GM18507 (cell line): ENCODE measurements at places on chromosomes 11 and 22.

GRCh38 chr11:65588199-65589054 is 7.2 kb downstream of the KCNK7 start:
- peak; percentile 92 for DNase-seq

DNA sequence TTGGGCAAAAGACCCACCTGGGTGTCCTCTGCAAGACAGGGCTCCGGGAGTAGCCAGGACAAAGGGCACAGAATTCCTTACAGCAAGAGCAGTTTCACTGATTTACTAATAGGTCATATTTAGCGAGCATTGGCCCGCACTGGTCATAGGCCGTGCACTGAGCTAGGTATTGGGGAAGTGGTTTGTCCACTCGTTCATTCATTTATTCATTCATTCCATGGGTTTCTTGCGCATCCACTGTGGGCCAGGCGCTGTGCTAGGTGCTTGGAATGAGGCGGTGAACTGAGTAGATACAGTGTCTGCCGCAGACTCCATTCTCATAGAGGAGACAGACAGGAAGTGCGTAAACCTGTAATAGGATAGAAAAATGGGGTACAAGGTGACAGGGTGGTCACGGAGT is 13.2 kb upstream of the LINC01488 start:
- DNase-seq = no peak

DNA sequence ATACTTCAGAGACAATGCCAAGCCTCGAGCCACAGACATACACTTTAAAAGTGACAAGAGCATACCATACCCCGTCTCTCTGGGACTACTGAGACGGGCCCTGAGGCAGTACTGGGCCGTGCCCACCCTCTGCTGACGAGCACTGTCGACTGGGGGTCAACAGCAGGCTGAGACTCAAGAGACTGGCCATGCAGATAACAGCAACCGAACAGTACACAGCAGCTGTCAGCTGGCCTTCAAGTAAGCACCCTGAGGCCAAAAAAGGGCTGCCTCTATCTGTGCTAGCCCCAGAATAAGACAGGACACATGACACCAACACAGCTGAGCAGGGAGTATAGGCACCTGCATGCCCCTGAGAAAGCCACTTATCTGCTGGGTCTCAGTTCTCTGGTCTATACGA is 18.9 kb upstream of the TMEM121B start:
- no peak for DNase-seq

DNA sequence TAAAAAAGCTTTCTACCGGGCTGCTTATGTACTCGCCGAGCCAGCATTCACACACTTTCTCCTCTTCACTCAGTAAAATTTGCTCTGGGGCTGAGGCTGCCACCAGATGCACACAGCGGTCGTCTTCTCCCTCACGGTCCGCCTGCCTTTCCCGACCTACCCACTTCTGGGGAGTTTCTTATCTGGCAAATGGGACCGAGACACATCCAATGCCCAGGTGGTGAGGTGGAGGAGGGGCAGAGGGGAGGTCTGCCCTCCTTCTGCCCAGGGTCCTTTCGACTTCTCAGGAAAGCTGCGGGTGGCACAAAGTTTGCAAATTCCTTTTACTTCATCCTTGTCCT is 43.9 kb downstream of the GRIK4 start:
- no peak for DNase-seq

DNA sequence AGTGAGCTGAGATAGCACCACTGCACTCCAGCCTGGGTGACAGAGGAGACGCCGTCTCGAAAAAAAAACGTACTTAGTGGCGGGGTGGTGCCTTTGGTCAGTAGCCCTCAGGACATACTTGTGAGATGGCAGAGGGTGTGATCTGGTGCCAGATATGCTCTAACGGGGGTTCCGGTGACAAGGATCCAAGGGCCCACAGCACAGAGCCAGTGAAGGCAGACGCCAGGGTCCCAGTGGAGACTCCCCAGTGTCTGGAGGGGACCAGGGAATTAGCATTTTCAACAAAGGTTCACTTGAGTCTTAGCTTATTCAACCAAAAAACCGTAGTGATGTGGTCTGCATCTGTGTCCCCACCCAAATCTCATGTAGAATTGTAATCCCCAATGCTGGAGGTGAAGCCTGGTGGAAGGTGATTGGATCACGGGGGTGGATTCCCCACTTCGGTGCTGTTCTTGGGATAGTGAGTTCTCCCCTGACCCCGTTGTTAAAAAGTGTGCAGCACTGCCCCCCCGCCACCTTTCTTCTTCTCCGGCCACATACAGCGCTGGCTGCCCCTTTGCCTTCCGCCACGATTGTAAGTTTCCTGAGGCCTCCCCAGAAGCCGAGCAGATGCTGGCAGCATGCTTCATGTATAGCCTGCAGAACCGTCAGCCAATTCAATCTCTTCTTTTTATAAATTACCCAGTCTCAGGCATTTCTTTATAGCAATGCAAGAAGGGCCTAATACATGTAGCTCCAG is 26.6 kb upstream of the OSBPL5 start:
- DNase-seq = no peak

GRCh38 chr11:70323806-70324205 is 53.3 kb downstream of the PPFIA1 start:
- no peak for DNase-seq

GRCh38 chr22:49104434-49104833 is 723.2 kb downstream of the BRD1 start:
- no peak for DNase-seq

DNA sequence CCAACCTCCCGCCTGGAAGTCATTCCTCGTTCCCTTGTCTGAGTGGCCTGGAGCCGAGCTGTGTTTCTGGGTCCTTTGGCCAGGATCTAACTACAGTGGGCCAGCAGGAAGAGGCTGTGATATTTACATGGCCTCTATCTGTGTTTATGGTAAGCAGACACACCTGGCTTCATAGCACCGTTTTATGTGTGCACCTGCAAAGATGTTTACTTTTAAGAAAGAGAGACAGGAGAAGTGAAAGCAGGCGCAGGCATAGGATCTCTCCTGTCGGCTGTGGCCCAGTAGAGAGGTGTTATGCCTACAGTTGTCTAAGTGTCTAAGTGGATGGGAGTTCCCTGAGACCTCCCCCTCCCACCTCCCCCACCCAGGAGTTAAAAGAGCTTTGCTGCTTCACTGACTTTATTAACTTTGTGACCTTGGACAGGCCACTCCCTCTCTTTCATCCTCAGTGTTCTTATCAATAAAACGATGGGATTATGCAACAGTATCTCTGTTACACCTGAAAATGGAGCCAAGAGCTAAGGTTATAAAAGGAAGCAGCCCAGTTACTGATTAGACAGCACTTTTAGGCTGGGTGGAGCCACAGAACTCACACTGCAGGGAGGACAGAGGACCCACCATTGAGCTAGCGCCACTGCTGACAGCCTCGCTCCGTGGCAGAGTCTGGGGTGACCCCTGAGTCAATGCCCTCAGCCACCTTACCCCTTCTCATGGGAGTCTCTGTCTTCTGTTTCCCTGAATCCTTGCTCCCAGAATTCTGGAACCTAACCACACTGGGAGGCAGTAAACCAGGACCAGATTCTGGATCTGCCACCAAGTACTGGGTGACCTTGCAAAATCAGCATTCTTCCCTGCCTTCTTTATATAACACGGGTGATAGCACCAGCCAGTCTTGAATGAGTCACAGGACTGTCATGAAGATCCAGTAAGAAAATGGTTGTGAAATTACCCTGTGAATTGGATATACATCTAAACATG is 22.0 kb downstream of the ST14 start:
- no peak for DNase-seq

- DNase-seq = no peak
These were observed 364.9 kb downstream of the FAT3 start for GRCh38 chr11:92589512-92589911.

DNA sequence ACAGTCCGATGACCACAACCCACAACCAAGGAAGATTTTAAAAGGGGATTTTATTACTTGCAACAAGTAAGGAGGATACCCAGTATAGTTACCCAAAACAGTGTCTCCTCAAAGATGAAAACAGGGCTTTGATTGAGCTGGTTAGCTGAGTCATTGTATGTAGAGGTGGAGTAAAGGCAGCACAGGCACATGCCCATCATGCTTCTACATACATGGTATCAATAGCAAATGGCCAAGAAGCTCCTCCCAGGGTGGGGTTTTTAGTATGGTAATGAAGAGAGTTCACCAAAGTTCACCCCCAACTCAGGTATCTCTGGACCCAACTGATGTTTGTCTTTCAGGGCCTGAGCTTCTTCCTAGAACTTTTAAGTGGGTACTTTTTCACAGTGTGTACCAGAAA is 157.1 kb upstream of the CEP126 start:
- no peak for DNase-seq

- no peak for DNase-seq
These were observed 11.2 kb upstream of the MALAT1 start for GRCh38 chr11:65487467-65488272.

DNA sequence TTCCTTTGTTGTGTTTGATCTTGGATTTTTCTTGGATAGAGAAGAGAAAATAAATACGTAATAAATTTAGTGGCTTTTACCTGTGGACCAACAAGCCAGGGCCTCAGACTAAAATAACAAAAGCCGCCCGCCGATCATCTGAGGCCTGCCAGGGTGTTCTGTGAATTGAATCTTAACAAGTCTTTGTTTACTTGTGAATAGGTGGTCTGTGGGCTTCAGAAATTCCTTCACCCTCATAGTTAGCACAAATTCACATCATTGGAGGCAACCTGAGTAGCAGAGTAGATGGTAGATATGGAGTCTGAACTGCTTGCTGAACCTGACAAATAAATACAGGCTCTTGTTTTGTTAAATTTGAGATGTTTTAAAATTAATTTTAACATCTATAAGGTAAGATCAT is 176.3 kb upstream of the MTNR1B start:
- DNase-seq = no peak
